ENCODE measurements at places on chromosomes 11 and 22.

- DNase-seq = no peak
These were observed 38.8 kb downstream of the RNF141 start for GRCh38 chr11:10502065-10502680.

DNA sequence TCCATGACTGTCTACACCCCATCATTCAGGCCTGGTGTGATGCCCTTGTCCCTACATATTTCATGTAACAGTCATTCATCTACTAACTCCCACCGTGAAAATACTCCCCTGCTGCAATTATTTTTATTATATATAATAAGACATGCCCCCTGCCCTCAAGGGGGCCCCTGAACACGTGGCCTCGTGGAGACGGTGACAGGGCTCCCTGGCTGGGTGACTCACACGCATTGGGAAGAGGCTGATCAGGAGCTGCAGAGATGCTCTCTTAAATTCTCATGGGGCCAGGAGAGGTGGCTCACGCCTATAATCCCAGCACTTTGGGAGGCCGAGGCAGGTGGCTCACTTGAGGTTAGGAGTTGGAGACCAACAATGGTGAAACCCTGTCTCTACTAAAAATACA, 88.6 kb downstream of the ST3GAL4 start:
- DNase-seq = no peak

DNA sequence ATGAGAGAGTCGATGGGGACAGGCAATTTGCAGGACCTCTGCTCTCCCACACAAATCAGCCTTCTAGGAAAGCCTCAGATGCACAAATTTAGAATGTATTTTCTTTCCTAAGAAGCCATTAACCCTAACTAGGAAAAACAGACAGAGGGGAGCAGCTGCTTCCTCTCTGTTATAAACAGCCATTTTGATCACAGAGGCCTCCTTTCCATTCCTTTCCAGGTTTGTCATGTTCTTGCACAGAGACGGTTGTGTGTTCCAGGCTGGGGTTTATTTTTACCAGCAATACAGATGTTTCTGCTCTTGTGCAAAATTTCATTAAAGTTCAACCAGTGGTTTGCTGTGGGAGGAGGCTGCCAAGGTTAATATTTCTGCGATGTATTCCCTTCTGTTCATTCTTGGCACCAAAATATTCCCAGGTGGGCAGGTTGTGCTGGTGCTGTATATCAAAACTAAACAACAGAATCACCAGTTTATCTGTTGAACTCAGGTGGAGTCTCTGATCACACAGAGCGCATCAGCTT, 90.2 kb downstream of the NAV2 start:
- DNase-seq = no peak

DNA sequence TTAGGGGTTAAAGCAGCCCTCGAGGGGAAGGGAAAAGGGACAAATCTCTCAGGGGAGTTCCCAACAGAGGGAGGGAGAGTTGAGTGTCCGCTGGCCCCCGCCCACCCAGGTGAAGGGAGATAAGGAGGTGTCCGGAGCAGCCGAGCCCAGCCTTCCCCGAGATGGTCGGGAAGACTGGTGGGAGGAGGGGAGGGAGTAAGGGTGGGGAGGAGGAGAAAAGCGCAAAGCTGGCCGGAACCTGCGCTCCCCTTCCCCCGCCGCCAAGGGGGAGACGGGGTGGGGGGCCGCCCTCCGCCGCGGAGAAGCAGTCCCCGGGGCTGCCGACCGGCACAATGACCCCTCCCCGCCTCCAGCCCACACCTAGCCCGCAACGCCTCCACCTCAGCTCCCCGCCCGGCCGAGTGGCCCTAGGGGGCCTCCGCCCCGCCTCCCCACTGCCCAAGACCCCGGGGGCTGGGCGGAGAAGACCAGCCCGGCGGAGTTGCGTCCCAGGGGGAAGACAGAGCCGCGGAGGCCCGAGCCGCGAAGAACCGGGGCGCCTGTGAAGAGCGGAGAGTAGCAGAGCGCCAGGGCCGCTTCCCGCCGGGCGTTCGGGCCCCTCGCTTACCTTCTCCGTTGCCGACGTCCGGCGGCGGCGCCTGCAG, 479 bp downstream of the RSF1 start:
- no peak for DNase-seq

GRCh38 chr11:47383071-47383470, 4.7 kb upstream of the SPI1 start:
- no peak for DNase-seq

- no peak for DNase-seq
These were observed 792.0 kb downstream of the KCNA4 start for GRCh38 chr11:29224739-29225384.

- no peak for DNase-seq
These were observed 4.6 kb upstream of the GALR3 start for GRCh38 chr22:37818409-37819104.

DNA sequence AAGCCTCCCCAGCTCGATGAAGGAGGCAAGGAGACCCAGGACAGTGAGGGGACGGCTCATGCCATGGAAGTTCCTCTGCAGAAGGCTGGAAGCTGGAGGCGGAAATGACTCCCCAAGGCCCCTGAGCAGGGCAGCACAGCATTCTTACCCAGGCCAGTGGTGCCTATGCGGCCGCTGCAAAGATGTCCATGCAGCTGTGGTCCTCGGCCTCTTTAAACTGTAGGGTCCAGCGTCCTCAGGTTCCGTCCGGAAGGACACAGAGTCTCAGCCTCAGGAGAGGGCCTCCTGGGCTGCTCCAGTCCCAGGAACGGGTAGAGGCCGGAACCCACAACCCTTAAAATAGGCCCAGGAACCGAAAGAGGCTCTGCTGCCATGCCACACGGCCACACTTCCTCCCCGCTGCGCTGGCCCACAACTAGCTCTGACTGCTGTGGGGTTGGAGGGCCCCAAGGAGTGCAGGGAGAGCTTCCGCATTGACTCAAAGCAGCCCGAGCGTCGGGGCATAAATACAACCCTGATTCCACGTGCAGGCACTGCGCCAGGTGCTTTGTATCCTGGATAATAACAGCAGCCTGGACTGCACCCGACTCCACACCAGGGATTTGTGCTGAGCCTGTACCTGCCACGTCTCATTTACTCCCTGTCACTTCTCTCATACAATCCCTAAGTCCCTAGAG, 5.5 kb downstream of the KIAA0930 start:
- no peak for DNase-seq
